ENCODE measurements at places on chromosomes 12 and 14.

DNA sequence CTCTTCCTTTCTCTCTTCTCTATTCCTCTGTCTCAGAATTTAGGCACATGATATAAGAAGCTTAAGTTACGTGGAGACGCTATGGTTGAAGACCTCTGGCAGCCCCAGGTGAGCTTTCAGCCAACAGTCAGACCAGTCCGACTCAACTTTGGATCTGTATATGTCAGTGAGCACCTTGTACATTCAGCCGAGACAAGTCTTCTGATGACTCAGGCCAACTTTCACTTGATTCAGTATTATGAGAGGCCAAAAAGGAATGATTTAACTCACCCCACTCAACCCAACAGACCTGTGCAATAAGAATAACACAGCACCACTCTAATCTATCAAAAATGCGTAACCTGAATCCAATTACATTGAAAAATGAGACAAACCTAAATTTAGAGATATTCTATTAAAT is 47.5 kb upstream of the FOXG1 start:
- no peak for DNase-seq

DNA sequence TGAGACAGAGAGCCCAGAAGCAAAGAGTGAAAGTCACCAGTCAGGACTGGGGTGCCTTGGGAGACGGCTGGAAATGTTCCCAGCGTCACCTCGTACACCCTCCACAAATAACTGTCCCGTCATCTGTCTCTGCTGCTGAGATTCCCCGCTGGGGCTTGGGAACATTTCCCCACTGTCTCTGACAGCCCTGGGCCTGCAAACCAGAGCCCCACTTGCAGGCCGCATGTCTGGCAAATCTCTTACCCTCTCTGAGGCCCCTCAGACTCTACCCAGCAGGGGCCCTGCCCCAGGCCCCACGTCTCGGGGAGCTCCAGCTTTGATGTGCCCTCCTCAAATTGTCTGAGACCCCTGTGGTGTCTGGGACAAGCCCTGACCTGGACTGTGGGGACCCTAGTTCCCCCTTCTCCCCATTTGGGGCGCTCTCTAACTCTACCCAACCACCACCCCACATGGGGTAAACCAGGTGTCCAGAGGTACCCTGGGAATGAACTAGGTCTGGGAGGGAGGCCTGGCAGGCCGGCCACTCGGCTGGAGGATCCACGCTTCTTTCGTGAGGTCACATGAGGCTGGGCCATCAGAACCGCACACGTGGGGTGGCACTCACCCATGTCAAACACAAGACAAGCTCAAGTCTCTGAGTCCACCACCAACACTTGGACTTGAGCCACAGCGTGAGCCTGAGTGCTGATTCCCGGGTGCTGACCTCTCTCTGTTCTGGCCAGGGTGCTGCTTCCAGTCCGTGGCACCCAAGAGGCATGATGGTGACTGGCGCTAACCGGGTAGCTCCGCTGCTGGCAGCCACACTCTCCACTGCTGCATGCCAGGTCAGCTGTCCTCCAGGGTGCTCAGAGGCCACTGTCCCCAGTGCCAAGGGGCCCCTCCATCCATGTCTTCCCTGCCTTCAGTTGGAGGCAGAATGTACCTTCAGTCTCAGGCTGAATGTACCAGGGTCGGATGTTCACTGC is 59.8 kb downstream of the DIO3 start:
- no peak for DNase-seq

- DNase-seq: peak; percentile 45
Measured at GRCh38 chr14:103104654-103105452, 10.3 kb downstream of the EXOC3L4 start.

DNA sequence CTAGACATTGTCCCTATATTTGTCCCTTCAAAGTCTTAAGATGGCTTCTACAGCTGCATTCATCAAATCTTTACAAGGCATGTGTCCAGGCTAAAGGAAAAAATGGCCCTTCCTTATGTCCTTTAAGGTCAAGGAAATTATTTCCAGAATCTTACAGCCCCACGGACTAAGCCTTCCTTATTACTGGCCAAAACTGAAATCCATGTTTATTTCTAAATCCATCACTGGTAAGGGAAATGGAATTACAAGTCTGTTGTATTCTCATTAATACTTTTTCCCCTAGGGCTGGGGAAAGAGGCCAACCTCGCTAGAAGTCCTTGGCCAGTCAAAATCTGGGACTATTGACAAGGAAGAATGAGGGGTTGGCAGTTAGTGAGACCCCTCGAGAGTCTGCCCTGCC is 252.5 kb downstream of the TMEM132C start:
- no peak for DNase-seq
